ENCODE measurements at places on chromosomes 7 and 10.

GRCh38 chr10:83961620-83962019, 177.7 kb upstream of the GHITM start:
- no peak for DNase-seq

- no peak for DNase-seq
Observed at GRCh38 chr7:55026086-55026790, 7.4 kb downstream of the EGFR start.

GRCh38 chr7:1883834-1884582, 213.9 kb downstream of the ELFN1 start:
- DNase-seq, result no peak

DNA sequence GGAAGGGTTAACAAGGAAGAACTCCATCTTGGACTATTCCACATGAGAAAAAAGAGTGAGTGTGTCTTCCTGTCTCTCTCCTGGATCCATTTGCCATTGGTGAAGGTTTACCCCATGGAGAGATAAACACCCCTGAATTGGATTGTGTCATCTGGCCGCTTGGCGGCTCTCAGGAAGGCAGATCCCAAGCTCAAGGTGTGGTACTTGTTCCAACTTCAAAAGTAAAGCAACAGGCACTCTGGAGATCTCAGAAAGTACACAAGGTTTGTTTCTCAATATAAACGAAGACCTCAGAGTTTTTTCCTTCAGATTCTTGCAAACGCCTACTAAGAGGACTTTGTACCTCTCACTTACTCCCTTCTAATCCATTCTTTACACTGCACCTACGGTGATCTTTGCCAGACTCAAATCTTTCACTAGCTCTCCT, 116.7 kb downstream of the REEP3 start:
- no peak for DNase-seq

DNA sequence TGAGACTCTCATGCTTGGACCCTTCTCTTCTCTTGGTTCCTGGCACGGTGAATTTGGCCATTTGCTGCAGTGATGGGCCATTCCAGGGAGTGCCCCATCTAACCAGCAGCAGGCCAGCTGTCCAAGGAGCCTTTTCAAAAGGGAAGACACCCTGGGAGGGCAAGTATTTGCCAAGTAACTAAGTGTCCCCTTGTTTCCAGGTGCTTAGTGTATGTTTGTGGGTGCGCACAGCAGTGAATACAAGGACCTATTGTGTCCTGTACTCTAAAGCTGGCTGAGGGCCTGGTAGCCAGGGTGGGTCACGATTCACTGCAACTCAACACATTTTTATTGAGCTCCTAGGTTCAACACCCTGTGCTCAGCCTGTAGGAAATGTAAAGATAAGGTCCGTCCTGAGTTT, 348.8 kb downstream of the RNLS start:
- no peak for DNase-seq

All from Right ventricle myocardium superior (tissue), 1 donor.